ENCODE measurements at places on chromosomes 1 and 21.

- DNase-seq: no peak
These were observed 83.9 kb downstream of the FASLG start for GRCh38 chr1:172742599-172743500.

GRCh38 chr1:39574646-39575045, 1.9 kb downstream of the PABPC4 start:
- no peak for DNase-seq

DNA sequence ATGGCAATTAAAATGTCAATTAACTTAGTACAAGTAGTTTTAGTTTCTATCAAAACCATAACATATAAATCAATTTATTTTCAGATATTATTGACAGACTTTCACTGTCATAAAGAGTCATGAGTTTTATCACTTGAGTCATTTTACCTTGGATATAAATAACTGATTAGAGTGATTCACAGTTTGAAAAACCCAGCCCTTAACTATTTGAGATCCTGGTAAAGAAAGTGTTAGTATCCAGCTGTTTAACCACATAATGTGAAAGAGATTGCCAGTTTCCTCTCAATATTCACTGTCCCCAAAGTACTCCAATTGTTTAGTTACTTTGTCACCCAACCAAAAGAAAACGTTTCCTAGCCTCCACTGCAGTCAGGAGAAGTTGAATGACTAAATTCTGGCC, 91.3 kb downstream of the UCHL5 start:
- no peak for DNase-seq

DNA sequence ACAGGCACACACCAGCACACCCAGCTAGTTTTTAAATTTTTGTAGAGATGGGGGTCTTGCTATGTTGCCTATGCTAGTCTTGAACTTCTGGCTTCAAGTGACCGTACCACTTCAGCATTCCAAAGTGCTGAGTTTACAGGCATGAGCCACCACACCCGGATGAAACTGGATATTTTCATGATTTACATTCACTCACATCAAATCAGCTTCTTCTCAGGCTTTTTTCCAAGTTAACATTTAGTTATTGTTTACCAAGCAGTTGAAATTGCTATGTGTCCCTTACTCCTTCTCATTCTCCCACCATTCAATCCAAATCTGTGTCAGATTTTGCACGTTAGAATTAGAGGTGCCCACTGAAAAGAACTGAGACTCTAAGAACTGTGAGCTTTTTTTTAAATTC, 18.4 kb downstream of the RIT1 start:
- DNase-seq: no peak

DNA sequence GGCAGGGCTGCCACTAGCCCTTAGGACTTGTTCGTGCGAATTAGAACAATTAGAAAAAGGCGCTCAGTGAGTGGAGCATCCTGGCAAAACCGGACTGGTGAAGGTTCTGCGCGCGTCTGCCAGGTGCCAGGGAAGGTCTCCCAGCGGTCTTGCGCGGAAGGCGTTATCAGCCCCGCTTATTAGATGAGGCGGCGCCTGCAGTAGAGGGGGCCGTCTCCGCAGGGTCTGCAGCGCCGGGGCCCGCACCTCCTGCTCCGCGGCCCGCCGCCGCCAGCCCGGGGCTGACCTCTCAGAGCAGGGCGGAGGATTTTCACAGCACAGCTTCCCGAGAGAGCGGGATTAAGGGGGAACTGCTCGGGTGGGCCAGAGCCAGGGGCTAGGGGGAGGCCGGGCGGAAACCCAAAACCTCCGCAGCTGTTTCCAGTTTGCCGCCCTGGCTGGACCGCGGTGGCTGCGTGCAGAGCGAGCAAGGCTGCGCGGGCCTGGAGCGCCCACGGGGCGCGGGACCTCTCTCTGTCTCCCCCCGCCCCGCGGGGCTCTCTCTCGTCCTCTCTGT, 155.2 kb downstream of the FOXD2 start:
- no peak for DNase-seq

GRCh38 chr1:183444243-183444642, 26.1 kb upstream of the NMNAT2 start:
- no peak for DNase-seq

- DNase-seq: no peak
These were observed 117.7 kb downstream of the EIF4G3 start for GRCh38 chr1:21059021-21059420.

DNA sequence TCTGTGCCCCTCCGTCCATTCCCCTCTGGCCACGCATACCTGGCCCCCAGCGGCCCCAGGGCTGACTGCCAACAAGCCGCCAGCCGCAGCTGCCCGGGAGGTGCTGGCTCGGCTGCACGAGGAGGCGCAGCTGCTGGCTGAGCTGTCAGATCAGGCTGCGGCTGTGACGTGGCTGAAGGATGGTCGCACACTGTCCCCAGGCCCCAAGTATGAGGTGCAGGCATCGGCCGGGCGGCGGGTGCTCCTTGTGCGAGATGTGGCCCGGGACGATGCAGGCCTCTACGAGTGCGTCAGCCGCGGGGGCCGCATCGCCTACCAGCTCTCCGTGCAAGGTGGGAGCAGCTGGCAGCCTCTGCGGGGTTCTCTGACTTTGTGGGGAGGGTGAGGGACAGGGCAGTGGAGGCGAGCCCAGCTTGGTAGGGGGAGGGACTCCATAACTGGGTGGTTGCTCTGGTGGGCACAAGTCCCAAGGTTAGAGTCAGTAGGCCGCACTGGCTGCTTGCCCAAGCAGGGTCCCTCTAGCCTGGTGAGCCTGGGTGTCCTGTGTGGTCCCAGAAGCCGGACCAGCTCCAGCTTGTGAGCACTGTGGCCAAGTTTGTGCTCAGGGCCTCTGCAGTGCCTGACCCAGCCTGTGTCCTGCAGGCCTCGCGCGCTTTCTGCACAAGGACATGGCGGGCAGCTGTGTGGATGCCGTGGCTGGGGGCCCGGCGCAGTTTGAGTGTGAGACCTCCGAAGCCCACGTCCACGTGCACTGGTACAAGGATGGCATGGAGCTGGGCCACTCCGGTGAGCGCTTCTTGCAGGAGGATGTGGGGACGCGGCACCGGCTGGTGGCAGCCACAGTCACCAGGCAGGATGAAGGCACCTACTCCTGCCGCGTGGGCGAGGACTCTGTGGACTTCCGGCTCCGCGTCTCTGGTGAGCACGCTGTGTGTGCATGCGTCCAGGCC, 8.8 kb downstream of the OBSCN start:
- DNase-seq: no peak

DNA sequence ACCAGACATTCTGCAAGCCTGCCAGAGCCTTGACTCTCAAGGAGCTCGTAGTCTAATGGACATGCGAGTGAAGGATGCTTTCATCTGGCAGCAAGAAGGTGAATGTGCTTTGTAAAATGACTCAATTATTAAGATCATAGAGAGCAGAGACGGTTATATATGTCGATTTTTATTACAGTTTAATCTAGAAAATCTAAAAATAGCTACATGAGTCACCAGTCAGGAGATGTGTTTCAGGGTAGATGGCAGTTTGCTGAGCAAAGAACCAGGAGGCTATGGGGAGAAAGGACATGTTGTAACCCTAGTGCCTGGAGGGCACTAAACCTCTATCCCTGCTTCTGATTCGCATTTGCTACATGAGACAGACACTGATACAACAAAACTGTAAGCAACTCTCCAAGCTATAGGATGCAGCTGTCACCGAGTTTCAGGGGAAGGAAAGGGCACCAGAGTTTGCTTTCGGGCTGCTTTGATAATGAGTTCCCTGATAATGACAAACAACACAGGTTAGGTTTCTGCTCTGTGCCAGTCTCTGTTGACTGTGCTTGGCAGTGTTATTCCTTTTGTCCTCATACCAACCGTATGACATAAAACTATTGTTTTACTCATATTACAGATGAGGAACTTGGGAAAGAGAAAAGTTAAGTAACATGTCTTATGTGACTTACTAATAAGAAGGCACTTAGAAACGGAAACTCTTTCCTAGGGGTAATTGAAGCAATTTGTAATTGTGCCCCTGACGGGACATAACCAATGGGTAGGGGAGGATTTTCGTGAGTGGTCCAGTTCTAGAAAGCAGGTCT, 43.2 kb downstream of the C1orf198 start:
- DNase-seq: no peak

- DNase-seq: no peak
These were observed 22.1 kb downstream of the AIM2 start for GRCh38 chr1:159054427-159054826.

GRCh38 chr1:218501161-218501560, 156.0 kb downstream of the TGFB2 start:
- no peak for DNase-seq

- DNase-seq: no peak
These were observed 34.7 kb downstream of the LRP8 start for GRCh38 chr1:53293123-53293522.

GRCh38 chr1:110542725-110543124, 23.8 kb upstream of the KCNA10 start:
- DNase-seq: no peak

GRCh38 chr1:186828611-186829454, at the start of gene PLA2G4A:
TSS of gene PLA2G4A (plus strand) at chr1:186828949. CDS start at chr1:186854355, 25,406 bp downstream.
- DNase-seq: no peak

DNA sequence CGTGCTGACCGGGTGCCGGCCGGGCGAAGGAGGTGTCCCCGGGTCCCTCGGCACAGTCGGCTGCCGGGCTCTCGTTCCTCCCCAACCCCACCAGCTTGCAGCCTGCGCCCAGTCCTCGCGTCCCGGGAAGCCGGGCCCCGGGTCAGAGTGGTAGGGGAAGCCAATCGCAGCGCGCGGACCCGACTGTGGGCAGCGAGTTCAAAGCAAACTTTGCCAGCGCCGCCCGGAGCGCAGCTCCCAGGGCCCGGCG, 328 bp downstream of the MYCL start:
- no peak for DNase-seq

DNA sequence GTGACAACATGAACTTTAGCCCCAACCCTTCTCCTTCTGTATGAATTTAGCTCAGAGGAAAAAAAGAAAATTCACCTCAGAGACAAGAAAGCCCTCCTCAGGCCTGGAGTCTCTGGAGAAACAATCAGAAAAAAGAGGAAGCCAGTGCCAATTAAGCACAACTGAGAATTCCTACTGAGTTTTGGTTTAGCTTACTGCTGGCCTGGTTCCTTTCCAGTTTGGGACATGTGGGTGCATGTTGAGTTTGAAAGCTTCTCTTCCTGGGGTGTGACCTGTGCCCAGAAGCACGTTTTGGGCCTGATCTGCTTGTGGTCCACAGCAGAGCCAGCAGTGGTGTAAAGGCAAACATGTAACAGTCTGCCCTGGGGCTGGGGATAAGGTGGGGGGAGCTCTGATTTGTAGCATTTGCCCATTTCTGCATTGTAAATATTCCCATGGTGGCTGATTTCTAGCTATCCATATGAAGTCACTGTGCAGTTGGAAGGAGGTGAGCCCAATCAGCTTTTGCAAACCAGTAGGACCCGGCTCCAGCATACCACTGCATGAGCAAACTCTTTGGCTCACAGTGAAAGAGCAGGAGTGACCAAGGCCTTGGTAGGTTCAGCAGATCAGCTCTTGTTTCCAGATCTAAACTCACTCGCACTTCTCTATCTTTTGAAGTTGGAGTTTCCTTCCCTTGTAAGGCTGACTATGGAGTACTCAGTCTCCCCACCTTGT, 4.7 kb upstream of the THEM5 start:
- no peak for DNase-seq

DNA sequence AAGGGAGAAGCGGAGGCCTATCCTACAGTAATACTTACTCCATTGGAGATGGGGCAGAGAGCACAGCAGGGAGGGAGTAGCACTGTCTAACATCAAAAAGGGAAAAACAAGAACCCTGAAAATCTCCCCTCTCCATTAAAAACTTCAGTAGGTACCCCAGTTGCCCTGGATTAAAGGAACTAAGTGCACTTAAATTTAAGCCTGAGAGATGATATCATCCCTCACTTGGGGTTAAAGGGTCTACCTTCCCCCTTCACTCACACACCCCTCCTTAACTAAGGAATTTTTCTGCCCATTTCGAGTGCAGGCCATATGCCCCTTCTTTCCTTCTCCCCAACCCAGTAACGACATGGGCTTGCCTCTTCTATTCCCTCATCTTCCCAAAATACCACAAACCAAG, 3.7 kb upstream of the MTMR11 start:
- no peak for DNase-seq

DNA sequence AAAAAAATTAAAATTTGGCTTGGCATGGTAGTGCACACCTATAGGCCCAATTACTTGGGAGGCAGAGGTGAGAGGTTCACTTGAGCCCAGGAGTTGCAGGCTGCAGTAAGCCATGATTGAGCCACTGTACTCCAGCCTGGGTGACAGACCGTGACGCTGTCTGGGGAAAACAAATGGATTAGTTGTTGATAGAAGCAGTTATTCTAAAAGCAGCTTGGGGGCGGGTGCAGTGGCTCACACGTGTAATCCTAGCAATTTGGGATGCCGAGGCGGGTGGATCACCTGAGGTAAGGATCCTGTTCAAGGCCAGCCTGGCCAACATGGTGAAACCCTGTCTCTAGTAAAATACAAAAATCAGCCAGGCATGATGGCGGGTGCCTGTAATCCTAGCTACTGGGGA, 40.3 kb downstream of the KIF1B start:
- no peak for DNase-seq

DNA sequence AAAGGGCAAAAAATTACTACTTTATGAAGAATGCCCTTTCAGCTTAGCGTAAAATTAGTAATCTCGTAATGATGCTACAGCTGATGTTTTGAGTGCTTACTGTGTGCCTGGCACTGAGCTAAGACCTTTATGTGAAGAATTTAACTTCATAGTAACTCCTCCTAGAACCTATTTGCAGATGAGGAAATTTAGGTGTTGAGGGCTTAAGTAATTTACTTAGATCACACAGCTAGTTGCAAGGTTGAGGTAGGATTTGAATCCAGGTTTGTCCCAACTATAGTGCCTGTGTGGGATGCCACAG, 1.4 kb downstream of the ZMYM4 start:
- DNase-seq: no peak

GRCh38 chr21:36551321-36551720, 71.4 kb upstream of the CLDN14 start:
- no peak for DNase-seq

DNA sequence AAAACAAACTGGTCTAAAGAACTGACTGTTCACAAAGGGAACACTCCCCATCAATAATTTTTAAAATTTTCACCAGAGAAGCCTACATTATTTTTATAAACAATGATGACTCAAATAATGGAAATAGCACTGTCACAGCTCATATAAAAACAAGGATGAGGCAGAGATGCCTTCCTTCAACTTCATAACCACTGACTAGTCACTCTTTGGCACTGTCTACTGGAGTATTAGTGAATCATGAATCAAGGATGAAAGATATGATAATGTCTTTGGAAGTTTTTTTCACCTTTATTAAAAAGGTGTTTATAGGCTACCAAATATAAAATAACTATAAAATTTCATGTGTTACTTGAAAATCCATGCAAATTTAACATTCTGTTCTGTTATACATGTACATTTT, 316.9 kb downstream of the VAV3 start:
- no peak for DNase-seq

Measured in stimulated activated CD4-positive, alpha-beta T cell treated with anti-CD3 and anti-CD28 coated beads, Interleukin-12 subunit alpha, Interleukin-12 subunit beta, amount 100 ng/mL, for 24 hours (primary cell).